DMS79 treated with DMSO at 0.1 percent for 48 hours (cell line): ENCODE measurements at places on chromosomes 2 and 18.

GRCh38 chr2:61451178-61451577 lies 19.7 kb downstream of the USP34 start:
- DNase-seq: no peak

DNA sequence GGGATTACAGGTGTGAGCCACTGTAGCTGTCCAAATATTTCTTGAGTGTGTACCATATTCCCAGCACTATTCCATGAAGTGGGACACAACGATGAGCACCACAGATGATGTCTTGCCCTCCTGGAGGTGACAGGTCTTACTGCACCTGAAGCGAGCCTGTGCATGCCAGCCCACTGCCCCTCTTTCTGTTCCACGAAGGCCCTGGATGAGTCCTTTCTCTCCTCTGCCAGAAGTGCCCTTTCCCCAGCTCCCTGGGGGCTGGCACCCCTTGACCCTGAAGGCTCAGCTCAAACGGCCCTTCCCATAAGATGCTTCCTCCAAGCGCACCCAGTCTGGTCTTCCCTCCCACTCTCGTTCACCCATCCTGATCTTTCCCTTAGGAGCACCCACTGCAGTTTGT lies 5.5 kb downstream of the ATP6V1B1 start:
- DNase-seq: no peak

DNA sequence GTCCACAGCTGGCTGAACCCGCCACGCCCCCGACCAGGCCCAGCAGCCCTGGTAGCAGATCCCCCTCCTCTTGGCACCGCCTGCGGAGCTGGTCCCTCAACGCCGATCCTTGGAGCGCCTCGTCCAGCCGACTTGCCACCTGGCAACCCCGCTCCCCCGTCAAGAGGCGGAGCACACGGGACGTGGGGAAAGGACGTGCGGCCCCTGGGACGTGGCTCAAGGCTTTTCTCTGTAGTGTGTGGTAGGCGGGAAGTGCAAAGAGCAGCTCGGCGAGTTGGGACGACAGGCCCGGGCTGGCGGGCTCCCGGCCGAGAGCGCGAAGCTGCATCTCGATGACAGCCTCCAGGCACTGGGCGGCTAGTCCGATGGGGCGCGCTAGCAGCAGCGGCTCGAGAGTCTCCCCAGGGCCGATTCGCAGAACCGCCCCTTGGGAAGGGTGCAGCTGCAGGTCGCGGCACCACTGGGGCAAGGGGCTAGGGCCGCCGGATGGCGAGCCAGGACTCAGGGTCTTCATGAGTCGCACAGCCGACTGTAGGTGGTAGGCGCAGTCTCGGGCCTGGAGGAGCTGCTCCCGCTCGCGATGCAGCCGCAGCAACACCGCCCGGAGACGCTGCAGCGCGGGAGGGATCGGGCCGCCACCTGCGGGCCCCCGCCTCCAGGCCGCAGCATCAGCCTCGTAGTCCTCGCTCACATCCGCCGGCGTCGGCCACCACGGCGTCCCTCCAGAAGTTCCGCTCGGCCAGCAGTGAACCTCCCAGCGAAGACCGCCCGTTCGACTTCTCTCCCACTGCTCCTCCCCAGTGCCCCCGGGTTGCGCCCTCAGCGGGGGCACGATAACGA lies 617 bp downstream of the CCDC142 start:
- DNase-seq: peak; percentile 59

DNA sequence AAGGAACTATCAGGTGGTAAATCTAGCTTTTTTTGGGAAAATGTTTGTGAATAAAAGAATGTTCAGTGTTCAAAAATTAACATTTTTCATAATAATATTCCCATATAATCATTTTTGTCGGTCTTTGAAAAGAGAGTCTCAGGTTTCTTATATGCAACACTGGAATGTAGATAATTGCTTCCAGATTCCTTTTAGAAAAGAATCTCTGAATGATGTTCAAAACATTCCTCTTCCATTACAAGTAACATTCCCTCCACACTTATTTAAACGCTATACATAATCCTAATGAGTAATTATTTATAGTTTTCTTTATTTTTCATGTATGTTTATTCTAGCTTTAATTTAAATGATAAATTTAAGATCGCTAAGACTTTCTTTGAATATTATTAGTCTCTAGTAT lies 7.0 kb downstream of the ZSWIM2 start:
- no peak for DNase-seq

GRCh38 chr2:47654790-47655562 lies 128.0 kb upstream of the MSH6 start:
- DNase-seq: peak; percentile 96

DNA sequence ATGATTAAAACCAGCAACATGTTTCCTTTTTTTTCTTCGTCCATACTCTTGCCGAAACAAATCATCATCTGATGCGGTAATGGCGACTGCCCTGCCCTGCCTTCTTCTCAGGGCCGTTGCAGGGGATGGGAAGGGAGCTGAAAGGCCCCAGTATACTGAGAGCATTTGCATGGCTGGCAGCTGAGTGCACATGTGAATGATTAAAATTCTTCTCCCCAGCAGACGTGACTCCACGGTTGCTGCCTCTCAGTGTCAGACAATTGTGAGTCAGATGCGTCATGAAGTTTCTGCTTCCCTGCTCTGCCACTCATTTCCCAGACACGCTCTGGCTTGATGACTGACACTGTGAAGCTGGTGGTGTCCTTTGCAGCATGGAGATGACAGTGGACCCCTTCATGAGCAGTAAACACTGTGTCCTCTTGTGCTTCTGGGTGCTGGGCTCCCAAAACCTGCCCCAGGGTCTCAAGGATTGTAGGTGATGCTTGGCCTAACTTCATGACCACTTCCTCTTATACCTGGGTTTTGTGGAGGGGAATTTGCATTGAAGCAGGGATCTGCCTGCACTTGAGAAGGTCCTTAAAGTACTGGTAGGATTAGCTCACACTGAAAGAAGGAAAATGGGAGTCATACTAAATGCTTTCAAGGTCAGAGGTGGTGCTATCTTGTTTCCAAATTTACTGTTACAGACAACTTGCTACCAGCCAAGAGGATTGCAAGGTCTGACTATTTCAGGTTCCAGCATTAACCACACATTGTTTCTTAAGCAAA lies 222.5 kb upstream of the COPS8 start:
- DNase-seq: peak; percentile 65

DNA sequence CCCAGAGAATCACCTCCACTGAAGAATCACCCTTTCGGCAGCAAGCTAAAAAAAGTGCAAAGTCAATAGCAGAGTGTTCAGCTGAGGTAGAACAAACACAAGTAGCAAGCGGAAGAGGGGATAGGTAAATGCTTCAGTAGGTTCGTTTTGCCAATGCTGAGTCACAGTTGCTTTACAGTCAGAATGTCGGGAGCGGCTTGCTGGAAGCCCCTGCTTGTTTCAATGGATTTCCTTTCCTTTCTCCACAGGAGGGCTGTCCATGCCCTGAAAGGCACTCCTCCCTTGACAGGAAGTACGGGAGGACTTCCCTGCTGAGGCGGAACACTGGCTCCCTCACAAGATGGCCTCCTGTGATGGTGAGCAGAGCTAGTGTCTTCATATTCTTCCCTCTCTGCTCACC lies 146.2 kb upstream of the LYPD1 start:
- DNase-seq: no peak

- DNase-seq: no peak
Observed at GRCh38 chr2:65159906-65160305, 30.0 kb upstream of the RAB1A start.

DNA sequence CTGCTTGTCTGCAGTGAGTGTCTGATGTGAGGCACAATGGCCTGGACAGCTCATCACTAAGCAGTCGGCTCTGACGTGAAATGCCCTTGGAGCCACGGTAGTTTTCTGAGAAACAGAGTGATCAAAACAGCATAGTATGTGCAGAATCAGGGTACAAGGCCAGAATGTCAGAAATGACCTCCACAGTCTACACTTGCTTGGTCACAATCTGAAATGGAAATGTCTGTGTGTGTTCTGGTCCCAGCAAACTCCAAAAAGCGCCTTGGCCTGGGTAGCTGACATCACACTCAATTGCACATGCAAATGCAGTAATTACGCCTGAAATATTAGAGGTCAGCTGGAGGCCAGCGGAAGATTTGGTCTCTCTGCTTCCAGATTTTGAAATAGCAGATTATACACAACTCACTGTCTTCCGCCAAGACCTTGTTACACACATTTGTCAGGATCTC lies 95.4 kb downstream of the CTAGE1 start:
- no peak for DNase-seq

DNA sequence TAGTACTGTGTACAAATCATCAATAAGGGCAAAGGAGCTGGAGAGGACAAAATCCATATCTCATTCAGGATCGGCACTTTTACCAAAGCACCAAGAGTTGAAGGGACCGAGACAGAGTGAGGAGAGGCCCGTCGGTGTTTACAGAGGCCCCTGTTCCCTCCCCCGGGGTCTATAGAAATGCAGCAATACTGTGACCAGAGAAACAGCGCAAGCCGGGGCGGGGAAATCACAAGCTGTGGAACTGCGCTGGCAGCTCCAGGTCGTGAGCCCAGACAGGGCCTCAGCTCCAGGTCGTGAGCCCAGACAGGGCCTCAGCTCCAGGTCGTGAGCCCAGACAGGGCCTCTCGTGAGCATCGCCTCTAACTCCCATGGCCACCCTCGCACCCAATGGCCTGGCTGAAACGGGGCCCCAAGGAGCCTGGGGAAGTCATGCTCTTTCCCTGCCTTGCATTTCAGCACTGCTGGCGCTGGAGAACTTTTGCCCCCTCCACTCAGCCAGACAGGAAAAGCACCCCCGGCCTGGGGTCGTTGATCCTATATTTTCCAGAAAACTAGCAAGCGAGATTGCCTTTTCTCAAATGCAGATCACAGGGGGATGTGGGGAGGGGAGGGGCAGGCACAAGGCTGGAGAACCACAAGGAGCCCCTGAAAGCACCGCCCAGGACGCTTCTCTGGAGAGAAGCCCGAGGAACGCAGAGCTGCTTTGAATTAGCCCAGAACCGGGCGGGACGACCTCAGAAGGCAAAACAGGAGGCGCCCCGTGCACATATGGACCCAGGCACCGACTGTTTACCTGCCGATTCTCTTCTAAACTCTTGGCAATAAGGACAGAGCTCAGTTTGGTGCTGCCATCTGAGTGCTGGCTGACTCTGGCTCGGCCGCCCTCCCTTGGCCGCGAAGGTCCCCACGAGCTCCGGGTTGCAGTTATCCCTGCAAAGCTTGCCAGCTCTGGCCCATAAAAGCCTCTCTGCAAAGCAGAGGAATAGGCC lies 223.7 kb downstream of the ACKR3 start:
- no peak for DNase-seq
